Hematopoietic multipotent progenitor cell (in vitro differentiated cells): ENCODE measurements at places on chromosomes 3 and 15.

- DNase-seq = no peak
Observed at GRCh38 chr3:52777127-52777958, at the start of gene ITIH1. Gene ITIH1 (plus strand): TSS chr3:52777599. CDS start chr3:52777616, 17 bp downstream.

DNA sequence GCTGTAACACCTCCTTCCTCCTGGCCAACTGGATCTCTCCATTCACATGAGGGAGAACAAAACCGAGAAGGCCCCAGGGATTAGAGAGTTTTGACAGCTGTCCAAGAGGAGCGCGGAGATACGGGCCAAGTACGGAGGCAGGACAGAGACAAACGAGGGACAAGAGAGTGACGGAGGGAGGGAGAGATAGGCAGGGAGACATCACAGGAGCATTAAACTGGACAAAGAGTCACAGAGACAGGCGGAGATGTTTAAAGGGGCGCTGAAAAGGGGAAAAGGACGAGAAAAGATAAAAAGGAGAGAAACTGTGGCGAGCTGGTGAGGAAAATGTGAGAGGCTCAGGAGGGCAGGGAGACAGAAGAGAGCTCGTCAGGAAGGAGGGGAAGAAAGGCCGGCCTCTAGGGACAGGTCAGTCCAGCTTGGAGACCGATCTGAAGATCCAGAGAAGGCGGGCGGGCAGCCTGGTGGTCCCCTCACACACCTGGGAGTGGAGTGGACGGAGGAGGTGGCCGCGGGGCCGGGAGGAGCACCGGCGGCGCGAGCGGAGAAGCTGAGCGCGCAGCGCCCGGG lies 40.5 kb upstream of the ROPN1 start:
- no peak for DNase-seq

DNA sequence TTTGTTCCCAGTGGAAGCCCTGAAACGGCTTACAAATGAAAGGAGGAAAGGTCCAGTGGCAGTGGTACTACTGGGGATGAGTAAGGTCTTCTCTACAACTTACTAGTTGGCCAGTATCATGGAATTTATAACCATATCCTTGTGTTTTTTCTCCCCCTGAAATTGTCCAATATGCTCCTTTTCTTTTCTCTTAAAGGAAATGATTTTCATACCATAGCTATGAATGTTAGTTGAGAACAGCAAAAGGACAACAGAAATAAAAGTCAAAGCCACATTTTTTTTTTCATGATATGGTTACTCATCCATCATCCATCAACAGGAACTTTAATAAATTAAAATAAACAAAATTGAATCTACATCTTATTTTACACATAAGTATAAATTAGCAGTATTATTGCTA lies 450.4 kb downstream of the MFSD1 start:
- DNase-seq = no peak

DNA sequence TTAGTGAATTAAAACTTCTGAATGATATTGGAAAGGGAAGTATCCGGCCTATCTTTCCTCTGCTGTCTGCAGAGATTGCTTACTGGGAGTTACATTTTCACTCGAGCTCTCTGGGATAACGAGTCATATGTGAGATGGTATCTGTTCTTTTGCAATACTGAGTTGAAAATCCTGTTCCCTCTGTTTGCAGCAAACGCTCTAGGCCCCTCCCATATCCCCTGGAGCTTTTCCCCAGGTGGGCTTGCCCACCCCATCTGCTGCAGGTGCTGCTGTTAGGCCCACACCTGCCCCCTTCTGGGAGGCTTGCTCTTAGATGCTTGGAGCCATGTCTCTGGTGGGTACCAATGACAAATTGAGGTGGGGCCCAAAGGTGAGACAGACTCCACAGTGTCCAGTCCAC lies 42.7 kb upstream of the MTMR10 start:
- no peak for DNase-seq

- no peak for DNase-seq
Observed at GRCh38 chr15:32787949-32788348, 70.1 kb downstream of the GREM1 start.

DNA sequence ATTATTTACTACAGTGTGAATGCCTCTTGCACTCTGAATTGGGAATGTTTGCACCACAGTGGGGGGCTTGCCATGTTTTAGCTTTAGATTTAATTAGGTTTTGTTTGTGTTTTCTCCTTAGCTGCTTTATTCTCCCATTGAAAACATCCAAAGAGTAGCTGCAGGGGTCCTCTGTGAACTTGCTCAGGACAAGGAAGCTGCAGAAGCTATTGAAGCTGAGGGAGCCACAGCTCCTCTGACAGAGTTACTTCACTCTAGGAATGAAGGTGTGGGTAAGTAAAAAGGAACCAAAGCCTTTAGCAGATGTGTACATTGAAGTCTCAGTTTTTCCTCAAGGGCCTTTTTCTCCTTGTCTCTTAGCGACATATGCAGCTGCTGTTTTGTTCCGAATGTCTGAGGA lies 36.9 kb downstream of the CTNNB1 start:
- DNase-seq = no peak

DNA sequence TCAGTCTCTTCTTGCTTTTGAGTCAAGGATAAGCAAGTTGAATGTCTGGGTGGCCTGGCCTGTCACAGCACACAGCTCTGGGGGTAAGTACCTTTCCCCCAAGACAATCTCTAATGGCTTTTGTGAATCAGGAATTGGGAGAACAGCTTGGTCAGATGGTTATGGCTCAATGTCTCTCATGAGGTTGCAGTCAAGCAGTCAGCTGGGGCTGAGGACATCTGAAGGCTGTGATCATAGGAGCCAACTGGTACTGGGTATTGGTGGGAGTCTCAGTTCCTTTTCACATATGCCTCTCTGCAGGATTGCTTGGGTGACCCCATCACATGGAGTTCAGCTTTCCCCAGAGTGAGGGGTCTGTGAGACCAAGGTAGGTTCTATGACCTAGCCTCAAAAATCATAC lies 33.0 kb upstream of the TMEM158 start:
- DNase-seq = no peak

DNA sequence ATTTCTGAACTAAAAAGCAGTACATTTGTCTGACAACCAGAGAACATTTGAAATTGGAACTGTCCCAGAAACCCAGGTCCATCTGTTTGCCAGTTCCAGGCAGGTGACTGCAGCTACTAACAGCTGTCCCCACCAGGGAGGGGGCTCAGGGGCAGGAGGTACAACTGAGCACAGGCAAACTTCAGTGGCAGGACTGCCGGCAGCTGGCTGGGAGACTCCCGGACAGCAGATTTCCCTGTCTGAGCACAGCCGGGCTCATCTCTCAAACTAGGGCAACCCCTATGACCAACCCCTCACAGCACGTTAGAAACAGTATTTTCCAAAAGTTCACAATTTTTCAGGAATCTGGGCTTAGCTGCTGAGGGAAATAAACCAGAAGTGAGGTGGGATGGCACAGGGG lies 88.8 kb downstream of the MEGF11 start:
- DNase-seq = no peak

- DNase-seq = no peak
Observed at GRCh38 chr3:74463515-74463914, 150.9 kb downstream of the CNTN3 start.

DNA sequence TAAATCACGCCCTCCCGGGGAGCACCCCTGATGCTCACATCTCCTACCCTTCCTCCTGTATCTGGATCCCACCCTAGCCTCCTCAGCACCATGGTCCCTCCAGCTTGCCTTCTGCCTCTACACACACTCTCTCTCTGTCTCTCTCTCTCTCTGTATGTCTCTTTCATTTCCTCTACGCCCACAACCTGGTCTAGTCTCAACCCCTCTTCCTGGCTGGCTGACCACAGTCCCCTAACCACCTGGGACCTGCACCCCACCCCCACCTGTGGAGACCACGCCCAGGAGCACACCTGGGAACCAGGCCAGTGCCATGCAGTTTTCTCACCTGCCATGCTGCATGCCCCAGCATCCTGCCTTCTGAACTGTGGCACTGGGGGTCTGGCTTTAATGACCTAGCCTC lies 4.0 kb upstream of the CFAP100 start:
- no peak for DNase-seq

GRCh38 chr3:107216711-107217110 lies 160.5 kb upstream of the CCDC54 start:
- no peak for DNase-seq

DNA sequence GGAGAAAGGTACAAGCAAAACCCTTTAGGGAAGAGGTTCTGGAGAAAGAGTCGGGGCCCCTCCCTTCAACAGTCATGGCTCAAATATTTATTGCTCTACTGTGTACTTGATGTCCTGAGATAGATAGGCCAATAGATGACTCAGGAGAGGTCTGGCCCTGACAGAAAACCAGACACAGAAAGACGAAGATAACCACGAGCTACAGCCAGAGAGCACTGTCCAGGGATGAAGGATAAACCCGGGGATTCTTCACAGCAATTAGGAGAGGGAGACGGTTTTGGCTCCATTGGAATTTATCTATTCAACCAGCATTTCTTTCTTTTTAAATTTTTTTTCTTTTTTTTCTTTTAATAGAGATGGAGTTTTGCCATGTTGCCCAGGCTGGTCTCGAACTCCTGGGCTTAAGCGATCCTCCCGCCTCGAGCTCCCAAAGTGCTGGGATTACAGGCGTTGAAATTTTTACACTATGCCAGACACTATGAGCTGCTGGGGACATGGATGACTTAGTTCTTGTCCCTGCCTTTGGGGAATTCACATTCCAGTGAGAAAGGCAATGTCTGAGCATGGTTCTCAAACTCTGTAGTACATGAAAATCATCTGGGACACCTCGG lies 4.6 kb upstream of the CIDEC start:
- DNase-seq = no peak

DNA sequence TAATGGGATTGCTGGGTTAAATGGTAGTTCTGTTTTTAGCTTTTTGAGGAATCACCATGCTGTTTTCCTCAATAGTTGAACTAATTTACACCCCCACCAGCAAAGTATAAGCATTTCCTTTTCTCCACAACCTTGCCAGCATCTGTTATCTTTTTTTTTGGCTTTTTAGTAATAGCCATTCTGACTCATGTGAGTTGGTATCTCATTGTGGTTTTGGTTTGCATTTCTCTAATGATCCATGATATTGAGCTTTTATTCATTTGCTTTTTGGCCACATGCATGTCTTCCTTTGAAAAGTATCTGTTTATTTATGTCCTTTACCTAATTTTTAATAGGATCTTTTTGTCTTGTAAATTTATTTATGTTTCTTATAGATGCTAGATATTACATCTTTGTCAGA lies 288.2 kb downstream of the EPHA6 start:
- no peak for DNase-seq

DNA sequence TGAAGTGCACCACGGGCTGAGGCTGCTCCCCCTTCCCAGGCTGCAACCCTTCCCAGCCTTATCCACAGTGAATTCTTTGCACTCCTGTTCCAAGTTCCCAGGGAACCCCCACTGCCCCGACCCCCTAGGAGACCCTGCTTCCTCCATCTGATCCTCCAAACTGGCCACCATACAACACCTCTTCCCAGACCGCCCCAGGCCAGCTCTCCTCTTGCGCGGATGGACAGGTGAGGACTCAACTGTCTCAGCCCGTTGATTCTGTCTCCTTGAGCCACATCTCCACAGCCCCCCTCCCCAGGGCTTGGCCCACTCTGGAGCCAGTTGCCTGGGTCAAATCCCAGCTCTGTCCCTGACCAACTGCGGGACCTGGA lies 21.7 kb downstream of the GRIP2 start:
- DNase-seq = no peak

GRCh38 chr3:38653685-38654537 lies 4.4 kb upstream of the SCN5A start:
- no peak for DNase-seq

GRCh38 chr15:79640206-79640605 lies 208.1 kb downstream of the MINAR1 start:
- DNase-seq = no peak

DNA sequence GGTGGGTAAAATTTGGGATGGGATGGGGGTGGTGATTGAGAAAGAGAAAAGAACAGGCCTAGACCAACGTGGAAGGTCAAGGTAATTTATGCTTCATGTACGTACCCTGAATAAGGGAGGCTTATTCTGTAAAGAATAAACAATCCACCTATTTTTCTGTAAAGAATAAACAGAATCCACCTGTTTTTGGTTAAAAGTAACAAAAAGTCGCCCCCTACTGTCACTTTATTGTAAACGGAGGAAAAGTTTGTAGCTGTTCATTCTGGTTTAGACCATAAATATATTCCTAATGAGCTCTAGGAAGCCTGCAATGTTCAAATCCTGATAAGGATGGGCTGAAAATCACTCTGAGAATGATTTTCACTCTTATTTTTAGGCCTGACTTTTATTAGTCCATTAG lies 23.5 kb upstream of the SQOR start:
- peak; percentile 55 for DNase-seq

DNA sequence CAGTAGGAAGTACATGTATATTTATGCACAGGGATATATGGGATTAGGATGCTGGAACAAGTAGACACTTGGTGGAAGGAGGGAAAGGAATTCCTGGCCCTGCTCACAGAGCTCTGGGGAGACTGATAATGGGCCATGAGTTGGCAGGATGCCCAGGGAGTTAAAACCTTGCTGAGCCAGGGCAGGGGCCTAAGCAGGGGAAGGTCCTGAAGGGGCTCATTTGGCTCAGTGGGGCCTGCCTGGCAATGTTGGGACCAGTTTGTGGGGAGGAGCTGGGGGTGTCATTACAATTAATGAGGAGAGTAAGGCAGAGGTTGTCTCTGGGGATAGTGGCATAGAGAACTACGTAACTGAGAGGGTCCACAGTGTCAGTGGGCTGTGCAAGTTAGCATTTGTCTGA lies 124.2 kb upstream of the ADPGK start:
- no peak for DNase-seq

DNA sequence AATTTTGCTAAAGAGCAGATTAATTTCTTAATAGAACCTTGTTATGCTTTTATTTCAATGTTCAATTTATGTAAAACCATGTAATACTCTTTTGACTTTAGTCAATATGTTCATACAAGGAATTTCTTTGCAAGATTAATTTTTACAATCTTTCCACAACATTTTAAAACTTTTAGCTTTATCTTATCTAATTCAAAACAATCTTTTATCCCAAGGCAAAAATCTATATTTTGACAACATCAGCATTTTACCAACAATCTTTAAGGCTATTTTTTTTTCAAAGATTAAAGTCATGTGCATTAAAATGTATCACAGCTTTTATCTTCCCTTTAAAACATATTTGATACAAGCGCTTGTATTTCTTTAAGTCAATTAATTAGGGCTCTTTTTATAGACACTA lies 914.7 kb downstream of the PLOD2 start:
- DNase-seq = no peak

- DNase-seq = no peak
Observed at GRCh38 chr15:70160267-70160666, 62.5 kb upstream of the TLE3 start.
